NCI-H2081 treated with DMSO at 0.1 percent for 48 hours (cell line): ENCODE measurements at places on chromosomes 11 and 22.

- DNase-seq = no peak
These were observed 20.0 kb downstream of the TRMU start for GRCh38 chr22:46355369-46355995.

DNA sequence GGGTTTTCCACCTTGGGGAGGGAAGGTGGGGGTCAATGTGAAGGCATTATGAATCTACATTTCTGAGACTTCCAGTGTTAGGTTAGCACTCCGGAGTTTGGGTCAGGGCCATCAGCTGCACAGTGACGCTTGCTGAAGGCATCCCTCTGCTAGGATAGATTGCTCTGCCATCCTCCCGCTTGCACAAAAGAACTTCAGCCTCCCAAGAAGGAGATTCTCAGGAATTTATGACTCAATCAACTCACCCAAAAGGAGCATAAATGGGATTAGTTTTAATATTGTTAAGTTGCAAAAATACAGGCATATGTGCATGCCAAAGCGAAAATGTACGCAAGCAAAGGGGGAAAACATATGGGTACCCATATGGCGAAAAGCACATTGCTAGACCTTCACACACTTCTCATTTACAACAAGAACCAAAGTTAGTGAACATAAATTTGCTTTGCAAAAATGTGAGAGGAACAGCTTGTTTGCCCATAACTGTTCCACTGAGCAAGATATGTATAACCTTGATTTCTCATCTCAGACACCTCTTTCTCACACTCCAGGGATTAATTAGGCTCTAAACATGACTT lies 1013.0 kb downstream of the OPCML start:
- DNase-seq = no peak

GRCh38 chr11:125930076-125930450 lies 15.8 kb upstream of the VSIG10L2 start:
- no peak for DNase-seq

DNA sequence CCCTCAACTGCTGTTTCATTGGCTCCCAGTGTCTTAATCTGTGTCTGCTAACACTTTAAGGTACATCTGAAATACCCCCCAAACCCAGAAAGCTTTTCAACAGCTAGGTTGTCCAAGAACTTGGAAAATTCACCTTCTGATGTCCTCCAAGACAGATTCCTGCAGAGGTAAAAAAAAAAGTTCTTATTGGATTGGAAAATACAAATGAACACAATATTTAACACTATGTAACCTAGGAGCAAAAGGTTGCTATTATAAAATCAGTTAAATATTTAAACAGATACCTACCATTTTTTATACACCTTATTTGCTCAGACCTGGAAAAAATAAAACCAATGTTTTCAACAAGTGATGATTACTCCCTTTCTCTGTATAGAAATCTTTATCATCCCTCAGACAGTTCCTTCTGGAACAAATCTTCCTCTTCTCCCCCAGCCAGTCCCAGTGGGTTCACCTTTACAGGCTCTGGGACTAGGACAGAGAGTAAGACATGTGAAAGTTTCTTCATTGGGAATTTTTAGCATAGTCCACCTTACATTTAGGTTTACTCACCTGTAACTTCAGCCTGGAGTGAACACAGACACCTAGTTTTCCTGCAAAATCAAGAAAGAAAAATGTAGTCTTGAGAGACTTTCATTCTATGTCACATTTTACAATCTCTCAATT lies 13.3 kb upstream of the WDR74 start:
- DNase-seq = no peak

- no peak for DNase-seq
These were observed 19.1 kb downstream of the CYB5R2 start for GRCh38 chr11:7654195-7654705.
